NCI-H2029 (cell line): ENCODE measurements at places on chromosomes 7 and 10.

DNA sequence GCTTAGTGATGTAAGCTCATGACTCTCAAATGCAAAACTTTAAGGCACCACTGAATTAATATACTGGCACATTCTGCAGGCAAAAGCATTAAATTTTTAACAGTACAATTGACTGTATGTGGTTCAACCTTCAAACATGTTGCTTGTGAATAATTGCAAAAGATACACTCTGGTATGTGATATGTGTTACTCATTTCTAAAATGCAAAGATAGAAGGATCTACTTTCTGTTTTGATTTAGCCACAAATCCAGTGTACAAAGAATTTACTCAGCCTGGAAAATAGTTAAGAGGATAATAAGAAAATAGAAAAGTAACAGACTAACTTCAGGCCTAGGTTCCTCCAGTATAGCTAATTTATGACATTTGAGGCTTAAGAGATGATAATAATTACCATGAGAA lies 66.6 kb upstream of the NOBOX start:
- DNase-seq = no peak

DNA sequence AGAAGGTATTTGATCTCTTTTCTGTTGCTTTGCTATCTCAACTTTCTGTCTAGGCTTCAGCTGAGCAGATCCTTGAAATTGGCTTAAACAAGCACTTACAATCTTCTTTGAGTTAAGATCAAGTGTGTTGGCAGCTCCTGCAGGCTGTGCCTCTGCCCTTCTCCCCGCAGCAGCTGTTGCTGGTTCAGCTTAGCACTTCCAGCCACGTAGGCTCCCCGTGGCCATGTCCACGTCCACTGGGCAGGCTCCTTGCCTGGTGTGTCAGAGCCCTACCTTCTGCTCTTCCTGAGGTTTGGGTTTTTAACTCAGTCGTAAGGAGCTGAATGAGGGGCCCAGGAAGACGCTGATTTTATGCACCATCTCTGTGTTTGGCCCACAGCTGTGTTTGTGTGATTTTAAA lies 47.2 kb downstream of the CAMK1D start:
- no peak for DNase-seq

DNA sequence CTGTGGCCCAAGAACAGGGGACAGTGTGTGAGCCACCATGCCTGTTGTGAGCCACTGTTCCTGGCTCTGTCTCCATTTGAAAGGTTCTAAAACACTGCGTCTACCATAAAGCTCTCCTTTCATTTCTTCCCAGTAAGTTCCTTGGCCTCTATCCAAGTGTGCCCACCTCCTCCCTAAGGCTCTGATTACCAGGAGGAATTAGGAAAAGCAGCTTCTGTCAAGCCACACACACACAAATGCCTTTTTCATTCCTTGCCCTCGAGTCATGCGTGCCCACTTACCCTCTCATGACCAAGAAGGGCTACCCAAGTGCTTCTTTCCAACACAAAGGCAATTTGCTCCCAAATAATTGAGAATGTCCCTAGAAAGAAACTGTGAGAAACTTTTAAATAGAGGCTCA lies 70.8 kb upstream of the PARD3 start:
- DNase-seq = no peak

DNA sequence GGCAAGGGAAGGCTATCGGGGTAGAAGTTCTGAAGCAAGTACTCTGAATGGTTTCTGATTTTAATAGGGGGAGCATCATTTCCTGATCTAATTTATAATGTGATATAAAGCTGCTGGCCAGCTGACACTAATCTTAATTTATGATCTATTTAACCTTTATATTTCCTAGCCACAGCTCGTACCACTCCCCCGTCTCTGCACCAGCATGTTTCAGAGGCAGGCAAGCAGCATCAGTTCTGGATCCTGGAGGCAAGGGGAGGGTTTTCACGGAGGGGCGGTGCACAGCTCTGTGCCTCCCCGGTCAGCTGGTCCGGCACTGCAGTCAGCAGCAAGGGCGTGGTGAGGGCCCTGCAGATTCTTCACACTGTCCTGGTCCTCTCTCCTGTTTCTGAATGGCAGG lies 30.0 kb downstream of the MGMT start:
- DNase-seq = no peak

DNA sequence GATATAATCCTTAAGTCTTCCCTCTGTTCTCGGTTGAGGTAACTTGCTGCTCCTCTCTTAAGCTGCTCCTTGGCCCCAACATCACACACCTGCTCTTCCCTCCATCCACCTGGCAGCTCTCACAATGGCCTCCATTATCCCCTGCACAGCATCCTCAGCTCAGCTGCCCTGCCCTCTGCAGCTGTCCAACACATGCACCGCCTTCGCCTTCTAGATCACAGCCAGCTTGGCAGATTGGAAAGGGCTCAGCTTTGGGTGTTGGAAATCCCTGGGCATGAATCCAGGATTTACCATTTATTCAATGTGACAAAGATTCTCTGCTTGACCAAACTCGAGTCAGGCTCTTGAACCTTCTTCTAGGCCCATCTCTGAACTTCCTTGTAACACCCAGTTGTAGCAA lies 20.6 kb downstream of the RGR start:
- DNase-seq = peak; percentile 9

DNA sequence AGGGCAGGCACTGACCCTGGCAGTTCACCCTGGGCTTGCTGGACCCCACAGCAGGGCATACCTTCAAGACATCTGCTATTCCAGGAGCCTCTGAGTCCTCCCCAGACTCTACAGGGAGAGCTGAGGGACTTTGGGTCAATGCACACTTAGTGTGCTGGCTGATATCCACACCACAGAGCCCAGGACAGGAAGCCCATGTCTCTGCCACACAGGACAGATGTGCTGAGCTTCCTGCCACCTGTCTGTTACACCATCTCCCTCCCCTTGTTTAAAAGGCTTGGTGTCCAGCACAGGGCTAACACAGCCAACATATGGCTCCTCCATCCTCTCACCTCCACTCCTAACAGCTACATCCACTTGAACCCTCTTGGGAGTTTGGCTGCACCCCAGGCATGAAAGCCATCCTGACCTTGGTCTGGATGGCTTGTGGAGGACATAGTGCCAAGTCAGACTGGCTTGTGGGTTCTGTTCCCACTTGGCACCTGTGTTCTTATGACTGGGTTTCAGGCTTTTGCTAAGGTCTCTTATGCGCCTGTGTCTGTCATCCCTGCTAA lies 529.8 kb downstream of the GALNT17 start:
- no peak for DNase-seq

GRCh38 chr7:112086496-112087254 lies 119.5 kb downstream of the DOCK4 start:
- DNase-seq = no peak

DNA sequence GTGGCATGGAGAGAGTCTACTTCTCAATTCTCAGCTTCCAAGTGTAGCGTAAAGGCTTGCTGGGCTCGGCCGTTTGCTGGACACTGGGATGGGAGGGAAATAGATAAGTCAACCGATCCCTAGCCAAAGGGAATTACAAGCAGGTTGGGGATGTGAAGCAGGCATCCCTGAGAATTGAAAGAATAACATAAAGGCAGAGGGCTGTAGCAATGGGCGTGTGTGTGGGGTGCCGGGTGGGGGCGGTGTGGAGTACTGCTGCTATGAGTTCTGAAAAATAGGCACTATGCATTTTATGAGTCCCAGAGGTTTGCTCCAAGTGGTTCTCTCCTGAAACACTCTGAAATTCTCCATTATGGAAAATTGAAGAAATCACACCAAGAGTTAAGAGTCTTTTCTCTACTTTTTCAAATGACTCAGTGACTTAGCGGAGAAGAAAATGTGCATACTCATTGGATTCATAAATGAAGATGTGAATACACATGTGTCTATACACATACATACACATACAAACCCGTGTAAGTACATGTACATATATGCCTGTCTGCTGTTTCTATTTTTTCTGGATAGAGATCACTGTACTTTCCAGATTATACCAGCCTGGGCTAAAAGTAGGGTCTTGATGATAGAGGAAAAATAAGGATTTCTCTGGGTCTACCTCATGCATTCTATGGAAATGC lies 65.4 kb downstream of the ADRA2A start:
- DNase-seq = no peak

- DNase-seq = no peak
Measured at GRCh38 chr10:122140461-122140902, 130.6 kb upstream of the BTBD16 start.

GRCh38 chr10:45052700-45053099 lies 52.0 kb downstream of the ZNF22 start:
- DNase-seq = no peak

DNA sequence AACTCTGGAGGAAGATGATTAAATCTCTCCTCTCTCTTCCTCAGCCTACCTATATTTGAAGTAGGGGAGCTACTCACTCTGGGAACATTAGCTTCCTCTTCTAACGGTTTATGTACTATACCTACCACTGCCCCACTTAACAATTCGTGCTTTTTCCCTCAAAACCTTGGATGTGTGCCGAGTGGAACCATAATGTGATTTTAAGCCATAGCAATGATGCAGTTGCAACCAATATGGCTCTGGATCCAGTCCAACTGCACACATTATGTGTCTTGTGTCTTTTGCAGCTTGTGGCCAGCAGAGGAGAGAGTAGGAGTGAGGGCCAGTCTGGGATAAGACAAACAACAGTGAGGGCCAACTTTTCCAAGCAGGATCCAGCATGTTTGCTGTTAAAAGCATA lies 170.7 kb downstream of the GATA3 start:
- no peak for DNase-seq

DNA sequence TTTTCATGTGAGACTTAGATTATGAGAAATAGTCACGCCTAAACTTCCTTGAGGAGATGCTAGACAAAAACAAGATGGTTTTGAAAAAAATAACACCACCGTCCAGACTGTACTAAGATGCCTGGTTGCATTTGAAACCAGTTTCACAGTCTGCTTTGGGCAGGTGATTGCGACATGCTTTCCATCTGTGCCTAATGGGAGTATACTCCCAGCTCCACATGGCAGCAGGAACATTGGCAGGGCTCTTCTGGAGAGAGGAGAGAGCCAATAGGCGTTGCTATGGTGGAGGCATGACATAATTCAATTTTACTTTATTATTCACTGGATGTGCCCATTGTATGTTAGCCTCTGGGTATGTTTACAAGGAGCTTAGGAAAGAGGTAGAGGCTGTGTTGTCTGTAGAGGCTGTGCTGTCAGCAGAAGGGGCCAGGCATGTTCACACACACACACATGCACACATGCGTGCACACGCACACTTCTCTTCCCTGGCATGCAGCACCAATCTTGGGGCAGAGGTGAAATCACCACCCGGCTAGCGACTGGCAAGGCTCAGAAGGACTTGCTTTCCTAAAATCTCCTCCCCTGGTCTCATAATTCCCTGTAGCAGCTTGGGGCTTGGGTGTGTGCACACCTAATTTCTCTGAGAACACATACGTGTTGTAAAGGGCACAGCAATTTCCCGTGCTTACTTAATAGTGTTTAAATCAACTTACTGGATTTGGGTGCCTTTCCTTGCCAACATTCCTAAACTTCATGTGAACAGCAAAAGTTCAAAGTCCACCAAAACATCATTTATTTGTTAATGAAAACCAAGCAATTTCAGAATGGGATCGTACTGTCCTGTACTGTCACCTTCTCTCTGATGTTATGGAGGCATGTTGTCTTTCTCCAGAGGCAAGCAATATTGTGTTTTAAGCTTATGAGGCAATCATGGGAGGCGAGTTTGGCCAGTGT lies 162.1 kb downstream of the TCF7L2 start:
- DNase-seq = peak; percentile 25

DNA sequence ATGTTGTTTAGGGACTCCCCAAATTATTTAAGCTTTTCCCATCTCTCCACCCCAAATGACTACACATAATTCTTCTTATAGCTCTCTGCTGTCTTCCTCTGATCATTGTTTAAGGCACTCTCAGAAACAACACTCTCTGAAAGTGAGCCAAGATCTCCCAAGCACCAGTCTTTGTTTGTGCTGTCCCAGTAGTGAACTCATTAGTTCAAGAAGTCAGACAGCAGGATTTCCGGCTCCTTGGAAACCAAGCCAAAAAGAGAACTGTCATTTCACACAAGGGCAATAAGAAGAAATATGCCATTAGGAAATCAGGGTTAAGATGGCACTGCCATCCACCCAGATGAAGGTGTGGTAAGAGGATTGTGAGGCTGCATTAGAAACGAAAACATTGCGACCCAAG lies 83.1 kb downstream of the FZD1 start:
- DNase-seq = no peak

- no peak for DNase-seq
Measured at GRCh38 chr10:16770670-16771069, 46.6 kb downstream of the RSU1 start.

DNA sequence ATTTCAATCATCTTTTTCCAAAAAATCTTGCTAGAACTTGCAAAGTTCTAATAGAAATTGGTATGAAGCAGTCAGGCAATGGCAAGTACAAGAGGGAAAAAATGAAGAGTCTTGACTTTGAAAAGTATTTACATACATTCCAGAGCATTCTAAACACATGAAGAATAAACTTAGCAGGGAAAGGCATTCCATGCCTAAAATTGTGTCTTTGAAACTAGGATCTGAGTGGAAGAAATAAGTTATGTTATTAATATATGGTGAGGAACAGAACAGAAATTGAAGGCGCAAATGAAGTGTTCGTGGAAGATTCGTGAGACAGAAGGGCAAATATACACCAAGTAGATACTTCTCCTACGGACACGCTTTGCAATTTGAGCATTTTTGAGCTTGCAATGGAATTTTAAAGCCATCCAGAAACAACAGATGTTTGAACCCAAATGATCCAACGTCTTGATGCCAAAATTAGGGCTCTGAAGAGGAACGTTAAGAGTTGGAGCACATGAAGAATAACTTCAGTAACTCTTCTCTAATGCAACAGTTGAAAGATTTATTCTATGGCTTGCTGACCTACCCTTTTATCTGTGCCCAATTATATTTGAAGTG lies 40.6 kb upstream of the SEPTIN7 start:
- DNase-seq = no peak

- DNase-seq = no peak
Measured at GRCh38 chr10:112226439-112227248, 43.1 kb upstream of the GPAM start.

GRCh38 chr7:71591876-71592275 lies 459.9 kb downstream of the GALNT17 start:
- no peak for DNase-seq

GRCh38 chr10:62044566-62044965 lies 143.1 kb downstream of the ARID5B start:
- no peak for DNase-seq

DNA sequence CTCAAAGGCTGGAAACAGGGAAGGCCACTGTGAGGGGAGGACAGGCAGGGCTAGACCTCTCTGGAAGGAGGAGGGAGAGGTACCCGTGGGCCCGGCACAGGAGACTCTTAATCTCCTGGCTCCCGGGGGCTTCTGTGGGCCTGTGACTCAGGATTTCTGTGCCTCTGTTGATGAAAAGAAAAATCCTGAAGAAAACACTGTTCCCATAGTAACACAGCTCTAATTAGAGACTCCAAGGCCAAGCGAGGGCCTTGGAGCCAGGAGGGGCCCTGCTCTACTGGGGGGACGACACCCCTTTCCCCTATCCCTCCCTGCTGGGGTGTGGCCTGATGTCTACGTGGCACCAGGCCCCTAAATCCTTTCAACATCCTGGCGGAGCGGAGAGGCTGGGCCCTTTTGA lies 174.1 kb upstream of the TNRC18 start:
- no peak for DNase-seq

DNA sequence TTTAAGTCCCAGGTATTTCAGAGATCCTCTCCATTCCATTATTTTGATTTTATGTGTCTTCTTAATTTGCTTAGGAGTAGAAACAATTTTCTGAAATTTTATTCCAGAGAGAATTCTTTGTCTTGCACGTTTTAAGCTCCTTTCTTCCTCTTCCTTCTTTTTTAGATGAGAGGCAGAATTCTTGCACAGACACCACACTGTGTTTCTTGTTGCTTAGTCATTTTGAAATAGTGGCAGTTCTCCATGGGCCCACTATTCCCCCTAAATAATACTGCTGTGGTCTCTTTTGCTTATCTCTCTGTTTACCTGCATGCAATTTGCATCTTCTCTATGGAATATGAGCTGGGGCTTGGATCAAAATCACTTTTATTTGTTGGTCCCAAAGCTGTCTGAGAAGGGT lies 54.3 kb upstream of the WAC start:
- no peak for DNase-seq
